ENCODE measurements at places on chromosomes 4 and X.

DNA sequence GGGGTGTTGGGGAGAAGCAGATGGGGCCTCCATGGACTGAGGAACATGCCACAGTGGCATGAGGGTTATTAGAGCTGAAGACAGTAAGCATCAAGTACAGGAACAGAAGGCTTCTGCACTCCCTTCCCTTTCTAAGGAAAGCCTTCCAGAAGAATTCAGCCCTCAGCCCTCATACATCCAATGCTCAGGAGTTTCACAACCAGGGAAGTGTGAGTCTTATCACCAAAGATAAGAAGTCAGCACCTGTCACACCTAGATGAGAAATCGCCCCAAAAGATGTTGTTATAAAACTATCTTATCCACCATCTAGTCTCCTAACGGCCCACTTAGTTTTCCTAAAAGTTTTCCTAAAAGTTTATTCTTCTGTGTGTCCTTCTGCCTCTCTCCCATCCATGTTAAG lies 78.0 kb upstream of the STS start:
- no peak for DNase-seq

GRCh38 chrX:23436875-23437274 lies 102.2 kb downstream of the PTCHD1 start:
- no peak for DNase-seq

DNA sequence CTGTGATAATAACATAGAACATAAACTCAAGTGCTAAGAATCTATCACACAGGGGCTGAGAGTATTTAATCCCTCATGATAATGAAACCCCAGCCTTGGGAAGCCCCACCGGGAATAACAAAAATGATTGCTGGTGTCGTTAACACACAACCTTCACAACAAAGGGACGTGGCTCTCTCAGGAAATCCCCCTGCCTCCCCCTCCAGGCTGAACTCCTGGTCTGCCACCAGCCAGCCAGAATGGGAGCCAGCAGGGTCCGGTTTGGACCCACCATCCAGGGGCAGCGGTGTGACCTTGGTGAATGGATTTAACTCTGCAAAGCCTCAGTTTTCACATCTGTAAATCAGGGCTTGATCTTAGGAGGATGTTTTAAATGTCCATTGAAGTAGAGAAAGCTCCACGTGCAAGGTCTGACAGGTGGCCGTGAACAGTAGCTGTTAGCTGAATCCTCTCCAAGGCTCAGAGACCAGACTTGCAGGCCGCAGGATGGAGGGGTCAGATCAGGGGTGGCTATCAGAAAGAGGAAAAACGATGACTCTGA lies 46.5 kb downstream of the ABLIM2 start:
- no peak for DNase-seq

DNA sequence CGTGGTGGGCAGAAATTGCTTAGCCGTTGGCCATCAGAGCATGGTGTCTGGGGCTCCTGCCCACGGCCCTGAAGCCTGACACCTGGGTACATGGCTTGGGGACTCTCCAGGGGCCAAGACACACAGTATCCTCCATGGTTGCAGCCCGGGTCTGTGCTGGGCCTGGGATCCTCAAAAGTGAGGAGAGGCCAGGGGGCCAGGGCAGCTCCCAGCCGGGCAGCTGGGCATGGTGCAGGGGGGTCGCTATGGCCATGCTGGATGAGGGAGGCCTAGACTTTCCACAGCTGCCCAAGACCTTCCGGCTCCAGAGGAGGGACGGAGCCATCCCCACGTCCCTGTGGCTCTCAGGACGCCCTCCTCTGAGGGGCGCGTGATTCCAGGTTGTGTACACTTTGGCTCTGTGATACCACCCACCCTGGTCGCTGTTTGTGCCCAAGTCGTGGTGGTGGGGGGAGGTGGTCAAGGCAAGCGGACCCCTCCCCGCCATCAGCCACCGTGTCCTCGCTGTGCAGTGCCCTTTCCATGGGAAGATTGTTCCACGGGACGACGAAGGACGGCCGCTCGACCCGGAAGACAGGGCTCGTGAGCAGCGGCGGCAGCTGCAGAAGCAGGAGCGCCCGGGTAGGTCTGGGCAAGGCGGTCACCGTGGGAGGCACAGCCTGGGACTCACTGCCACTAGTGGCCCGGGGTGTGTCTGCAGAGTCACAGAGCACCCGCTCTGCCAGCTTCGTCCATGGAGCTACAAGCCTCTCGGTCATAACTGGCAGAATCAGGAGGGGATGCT lies 25.7 kb downstream of the NKX1-1 start:
- no peak for DNase-seq

DNA sequence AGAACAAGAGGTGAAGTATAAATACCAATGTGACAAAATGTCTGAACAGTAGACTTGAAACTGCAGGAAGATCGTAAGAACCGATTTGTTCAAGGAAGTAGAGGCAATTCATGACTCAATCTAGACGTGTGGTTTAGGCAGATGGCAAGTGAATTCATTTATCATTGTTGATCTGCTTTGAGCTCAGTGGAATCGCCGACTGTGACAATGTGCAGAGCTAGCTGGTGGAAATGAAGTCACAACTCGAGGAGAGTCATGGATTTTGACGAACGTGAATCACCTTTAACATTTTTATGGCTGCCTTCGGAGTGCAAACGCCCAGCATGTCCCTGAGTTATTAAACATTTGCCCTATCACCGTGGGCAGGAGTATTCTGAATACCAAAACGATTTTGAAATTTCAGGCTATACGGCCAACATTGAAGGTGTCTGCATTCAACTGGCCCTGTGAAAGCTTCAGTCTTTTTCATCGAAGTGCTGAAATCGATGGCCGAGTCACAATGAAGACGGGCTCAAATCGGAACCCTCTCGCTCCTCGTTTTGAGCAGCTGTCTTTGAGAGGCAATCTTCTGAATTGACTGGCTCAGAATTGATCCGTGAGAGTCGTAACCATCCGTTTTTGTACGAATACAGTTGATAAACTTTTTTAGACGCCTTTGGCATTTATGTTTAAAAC lies 689 bp upstream of the OGT start:
- DNase-seq, result no peak

GRCh38 chr4:137998666-137999429 lies 243.3 kb downstream of the SLC7A11 start:
- DNase-seq, result no peak

GRCh38 chr4:108950158-108950915 lies 187.5 kb upstream of the ETNPPL start:
- DNase-seq, result no peak

DNA sequence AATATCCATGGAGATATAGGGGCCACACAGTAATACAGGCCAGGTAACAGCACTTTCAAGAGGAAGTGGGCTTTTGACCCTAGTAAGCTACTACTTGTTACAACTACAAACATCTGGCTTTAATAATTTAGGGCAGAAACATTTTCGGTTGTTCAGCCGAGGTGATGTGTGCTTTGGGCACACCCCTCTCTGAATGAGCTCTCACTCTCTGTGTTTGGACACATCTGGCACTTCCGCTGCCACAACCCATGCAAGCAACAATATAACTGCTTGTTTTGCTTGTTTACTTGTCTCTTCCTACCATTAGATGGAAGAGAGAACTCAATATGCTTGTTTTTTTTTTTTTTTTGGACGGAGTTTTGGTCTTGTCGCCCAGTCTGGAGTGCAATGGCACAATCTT lies 277.2 kb downstream of the HS3ST1 start:
- DNase-seq, result no peak

Measured in NCI-H1092 treated with DMSO at 0.1 percent for 48 hours (cell line).